ENCODE measurements at places on chromosomes 7 and 10.
A peak's percentile ranks its signal among the peaks of the same experiment; 100 is the strongest.

DNA sequence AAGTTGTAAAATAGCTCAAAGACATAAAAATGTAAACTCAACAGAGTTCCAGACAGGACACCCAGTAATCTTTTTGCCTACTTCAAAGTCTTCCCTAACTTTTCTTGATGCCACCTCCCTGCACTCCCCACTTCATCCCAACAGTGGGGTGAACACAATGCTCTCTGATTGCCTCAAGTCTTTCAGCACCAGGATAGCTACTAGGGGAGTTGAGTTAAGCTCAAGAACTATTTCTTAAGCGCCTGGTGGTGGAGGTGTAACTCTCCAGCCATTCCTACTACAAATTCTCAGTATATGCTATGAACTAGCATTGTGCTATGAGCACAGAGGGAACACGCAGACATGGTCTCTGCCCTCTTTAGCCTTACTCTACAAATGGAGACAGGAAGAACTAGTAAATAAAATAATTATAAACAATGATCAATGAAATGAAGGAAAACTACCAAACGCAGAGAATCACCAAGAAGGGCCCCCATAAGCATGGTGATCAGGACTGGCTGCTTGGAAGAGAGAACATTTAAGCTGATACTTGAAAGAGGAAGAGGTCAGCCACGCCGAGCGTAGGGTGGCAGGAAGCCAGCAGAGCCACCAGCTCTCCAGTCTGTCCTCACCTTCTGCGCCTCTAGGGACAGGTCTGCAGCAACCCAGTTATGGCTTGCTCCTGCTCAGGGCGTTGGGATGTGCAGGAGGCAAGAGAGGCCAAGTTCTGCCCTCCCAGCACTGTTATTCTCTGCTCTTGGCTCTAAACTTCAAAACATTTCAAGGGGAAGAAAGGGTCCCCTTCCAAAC lies 16.7 kb upstream of the FRA10AC1 start:
- no peak for DNase-seq

- peak; percentile 82 for DNase-seq
These were observed 2.9 kb upstream of the ENTPD7 start for GRCh38 chr10:99656199-99657064.

DNA sequence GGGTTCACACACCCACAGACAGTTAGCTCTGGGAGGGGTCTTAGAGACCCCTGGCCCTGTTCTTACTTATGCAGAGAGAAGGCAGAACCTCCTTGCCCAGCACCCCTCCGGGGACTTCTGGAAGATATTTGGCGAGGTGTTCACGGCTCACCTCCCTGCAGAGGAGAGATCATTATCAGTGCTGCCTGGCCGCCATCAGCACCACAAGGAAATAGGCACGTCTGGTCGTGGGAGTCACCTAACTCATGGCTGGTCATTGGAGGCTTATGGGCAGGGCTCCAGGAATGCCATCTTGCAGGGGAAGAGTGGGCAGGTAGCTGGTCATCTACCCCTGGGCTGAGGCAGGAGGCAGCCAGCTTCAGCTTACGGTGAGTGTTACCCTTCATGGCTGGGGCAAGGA lies 189.4 kb downstream of the RPS24 start:
- DNase-seq: no peak

- no peak for DNase-seq
These were observed 159.1 kb upstream of the YAE1 start for GRCh38 chr7:39407137-39407536.

DNA sequence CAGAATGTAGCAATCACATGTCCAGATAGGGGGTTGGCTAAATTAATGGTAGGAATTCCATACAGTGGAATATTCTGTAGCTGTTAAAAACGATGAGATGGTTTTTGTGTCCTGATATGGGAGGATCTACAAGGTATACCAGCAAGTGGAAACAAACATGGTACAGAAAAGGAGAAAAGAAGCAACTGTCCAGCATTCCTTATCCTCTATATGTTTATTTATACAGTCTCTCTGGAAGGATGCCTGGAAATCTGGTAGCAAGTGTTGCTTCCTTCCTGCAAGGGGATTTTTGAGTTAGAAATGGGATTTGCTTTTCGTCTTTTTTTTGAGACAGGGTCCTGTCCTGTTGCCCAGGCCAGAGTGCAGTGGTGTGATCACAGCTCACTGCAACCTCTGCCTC lies 19.3 kb downstream of the IL15RA start:
- no peak for DNase-seq

- no peak for DNase-seq
These were observed 705.6 kb upstream of the PHF14 start for GRCh38 chr7:10268034-10268433.

DNA sequence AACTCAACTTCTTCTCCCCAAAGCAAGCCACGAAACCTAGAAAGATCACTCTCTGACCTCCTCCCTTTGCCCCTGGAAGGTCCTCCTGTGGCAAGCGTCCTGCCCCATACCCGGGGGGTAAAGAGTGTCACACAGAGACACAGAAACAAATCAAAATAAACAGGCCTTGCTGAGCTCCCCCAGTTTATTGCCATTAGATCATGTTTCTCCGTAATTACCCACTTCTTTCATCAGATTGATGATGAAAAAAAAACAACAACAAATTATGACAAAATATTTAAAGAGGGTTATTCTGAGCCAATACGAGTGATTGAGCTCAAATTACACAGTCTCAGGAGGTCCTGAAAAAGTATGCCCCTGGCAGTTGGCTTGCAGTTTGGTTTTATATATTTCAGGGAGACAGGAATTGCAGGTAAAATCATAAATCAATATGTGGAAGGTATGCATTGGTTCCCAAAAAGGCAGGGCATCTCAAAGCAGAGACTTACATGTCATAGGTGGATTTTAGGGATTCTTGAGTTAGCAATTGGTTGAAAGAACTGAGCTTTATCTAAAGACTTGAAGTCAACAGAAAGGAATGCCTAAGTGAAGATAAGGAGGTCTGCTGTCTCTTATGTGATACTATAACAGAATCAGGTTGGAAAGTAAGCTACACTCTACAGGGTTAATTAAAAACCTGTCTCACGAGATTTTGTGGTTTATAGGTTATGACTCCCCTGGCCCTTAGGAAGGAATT lies 86.2 kb downstream of the APBB1IP start:
- DNase-seq: no peak

DNA sequence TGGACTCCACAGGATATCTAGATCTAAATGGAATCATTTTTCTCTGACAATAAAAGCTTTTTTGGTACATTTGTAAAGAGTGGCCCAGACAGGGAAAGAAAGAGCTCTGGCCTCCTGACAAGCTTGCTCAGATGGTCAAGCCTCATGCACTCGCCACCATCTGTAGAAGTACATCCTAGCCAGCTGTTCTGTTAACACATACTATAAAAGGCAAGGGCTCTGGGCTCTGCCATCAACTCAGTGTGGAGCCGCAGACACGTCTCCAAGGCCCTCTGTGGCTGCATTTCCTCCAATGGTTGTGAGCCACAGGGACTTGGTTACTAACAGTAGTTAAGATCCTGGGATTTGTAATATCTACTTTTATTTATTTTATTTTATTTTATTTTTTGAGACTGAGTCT lies 70.8 kb upstream of the KDM7A start:
- no peak for DNase-seq

- peak; percentile 13 for DNase-seq
These were observed 402.4 kb downstream of the HGF start for GRCh38 chr7:81367326-81367931.

DNA sequence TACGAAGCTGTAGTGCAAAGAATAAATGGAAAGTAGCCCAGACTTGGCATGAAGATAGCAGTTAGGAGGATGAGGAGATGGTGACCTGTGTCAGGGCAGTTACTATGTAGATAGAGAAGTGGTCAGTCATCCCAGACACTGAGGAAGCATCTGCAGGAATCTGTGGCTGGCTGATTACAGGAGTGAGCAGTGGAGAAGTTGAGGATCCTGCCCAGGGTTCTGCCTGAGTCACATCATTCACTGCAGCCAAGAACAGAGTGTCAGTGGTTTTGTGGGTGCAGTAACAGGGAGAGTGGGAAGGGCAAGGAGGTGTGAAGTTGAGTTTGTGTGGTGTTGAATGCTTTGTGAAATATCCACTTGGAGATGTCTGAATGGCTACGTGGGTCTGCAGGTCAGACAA lies 676.4 kb upstream of the NRP1 start:
- DNase-seq: no peak

GRCh38 chr10:66695046-66695445 lies 230.8 kb upstream of the LRRTM3 start:
- peak; percentile 17 for DNase-seq

DNA sequence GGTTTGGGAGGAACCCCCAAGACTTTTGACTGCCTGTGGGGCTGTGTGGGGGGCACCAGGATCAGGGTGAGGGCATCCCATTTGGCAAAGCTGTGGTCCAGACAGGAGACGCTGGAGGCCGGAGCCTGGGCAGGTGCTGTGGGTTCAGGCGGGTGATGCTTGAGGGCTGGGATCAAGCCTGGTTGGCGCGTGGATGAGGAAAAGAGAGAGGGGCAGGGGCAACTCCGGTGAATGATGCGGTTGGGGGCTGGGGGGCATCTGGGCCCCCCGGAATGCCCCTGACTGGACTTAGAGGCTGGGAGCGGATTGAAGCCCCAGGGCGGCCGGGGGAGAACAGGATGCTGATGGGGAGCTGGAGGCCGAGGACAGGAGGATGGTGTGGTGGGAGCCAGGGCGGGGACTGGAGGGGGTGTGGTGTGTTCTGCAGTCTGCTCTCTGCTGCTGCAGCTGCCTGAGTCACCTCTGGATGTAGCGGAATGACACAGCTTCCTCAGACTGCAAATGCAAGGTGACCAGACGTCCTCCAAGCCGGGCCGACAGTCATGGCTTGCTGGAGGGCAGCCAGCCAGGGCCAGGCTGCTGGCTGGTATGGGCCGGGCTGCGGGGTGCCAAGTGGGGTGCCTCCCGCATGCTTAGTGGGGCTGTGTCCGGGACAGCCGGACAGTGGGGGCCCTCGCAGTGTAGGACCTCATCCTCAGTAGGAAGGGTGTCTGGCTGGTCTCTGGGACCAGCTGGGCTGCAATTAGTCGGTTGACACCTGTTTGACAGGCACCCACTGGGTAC lies 3.2 kb downstream of the MAFK start:
- peak; percentile 74 for DNase-seq

- DNase-seq: no peak
These were observed 12.3 kb downstream of the MRPS24 start for GRCh38 chr7:43856996-43857395.

DNA sequence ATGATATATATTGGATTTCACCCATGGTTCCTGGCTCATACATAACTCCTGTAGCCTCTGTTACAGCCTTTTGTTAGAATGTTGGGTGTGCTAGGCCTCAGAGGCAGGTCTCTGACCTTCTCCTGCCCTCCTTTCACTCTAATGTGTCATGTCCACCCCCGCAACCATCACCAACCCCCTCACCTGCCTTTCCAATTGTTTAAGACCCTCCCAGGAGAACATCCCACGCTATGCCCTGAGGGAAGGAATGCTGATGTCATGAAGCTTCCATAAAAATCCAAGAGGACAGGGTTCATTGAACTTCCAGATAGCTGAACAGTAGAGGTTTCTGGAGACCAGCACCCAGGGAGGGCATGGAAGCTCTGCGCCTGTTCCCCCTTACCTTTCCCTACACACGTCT lies 30.8 kb upstream of the C10orf67 start:
- DNase-seq: peak; percentile 49

DNA sequence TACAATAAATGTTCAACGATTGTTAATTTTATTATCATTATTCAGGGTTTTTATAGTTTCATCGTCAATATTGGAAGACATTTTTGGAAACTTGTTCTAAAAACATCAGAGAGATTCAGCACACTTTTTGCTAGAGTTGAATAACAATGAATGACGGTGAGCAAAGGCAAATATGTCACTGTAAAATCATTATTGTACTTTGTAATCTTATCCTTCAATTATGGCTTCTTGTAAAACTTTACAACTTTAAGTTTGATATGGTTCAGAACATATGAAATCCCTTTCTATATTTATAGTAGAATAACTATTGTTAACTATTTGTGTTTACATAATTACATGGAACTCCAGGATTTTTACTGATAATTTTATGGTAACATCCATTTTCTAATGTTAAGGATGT lies 167.8 kb upstream of the SEMA3A start:
- no peak for DNase-seq

Data from RWPE1 (cell line).